Cardiac fibroblast (primary cell): ENCODE measurements at places on chromosomes 4 and X.
A peak's percentile ranks its signal among the peaks of the same experiment; 100 is the strongest.

DNA sequence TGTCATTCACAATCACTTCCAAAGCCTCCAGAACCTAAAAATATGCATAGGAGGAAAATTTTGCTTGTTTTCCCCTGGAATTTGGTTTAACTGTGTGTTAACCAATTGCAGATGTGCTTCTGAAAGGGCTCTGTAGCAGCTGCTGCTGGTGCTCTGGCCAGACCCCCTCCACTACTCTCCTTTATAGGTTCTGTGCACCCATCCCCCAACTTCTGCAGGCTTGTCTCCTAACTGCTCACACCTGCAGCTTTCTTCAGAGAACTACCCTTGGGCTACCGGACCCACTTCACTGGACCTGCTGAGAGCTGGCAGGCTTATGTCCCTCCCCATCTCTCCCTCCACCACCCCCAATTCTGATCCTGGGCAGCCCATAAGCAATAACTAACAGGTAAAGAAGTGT lies 662.1 kb upstream of the DIPK2B start:
- DNase-seq, result no peak

DNA sequence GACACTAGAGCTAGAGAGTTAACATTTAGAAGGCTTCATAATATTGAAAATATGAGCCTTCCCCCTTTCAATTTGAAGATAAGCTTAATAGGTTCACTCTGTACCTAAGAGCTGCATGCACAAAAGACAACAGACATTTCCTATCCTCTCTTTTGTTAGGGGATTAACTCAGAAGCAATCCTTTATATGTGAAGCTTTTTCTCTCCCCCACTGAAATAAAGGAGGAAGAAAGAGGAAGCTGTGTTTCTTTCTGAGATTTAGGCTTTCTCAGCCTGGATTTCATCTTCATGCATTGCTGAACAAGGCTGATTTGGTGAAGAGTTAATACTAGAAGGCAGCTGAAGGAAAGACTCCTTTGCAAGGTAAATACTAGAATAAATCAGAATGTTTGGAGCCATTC lies 21.0 kb upstream of the CABS1 start:
- no peak for DNase-seq

GRCh38 chrX:104618106-104618895 lies 52.3 kb downstream of the IL1RAPL2 start:
- DNase-seq, result no peak

DNA sequence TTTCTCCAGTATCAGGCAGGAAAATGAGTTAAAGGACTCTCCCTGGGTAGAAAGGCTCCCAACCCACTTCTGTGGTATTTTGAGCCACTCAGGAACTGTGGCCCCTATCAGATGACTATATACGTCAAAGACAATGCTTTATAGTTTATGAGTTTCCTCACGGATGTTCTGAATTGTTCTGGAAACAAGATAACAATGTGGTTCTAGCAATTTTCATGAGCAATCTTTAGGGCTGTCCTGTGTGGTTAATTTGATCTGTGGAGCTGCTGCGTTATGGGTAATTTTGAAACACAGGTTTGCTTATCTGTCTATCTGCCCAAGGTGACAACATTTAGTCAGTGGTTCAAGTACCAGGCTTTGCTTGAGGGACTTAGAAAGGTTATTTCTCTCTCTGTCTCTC lies 46.7 kb upstream of the IL2 start:
- peak; percentile 3 for DNase-seq

DNA sequence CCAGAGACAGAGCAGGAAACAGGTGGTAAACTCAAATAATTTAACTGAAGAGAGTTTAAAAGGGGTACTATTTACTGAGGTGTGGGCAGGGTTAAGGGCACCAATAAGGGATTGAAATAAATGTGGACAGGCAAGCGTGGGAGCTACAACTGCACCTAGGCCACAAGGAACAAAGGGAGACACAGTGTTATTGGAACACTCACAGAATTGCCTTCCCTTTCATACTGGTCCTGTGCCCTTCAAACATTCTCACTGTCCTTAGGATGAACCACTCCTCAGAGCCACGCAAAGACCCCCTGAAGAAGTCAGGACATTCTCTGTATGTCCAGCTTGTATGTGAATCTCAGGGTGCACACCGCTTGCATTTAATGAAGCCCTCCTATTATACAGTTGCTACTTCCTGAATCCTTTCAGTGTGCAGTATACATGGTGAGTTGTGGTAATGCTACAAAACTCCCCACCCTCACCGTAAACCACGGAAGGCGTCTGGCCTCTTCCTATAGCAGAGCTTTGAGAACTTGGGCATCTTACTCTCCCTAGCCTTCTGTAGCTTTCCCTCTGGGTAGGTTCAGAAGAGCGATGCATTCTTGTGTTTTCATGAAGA lies 9.6 kb upstream of the MRPL1 start:
- DNase-seq, result no peak

DNA sequence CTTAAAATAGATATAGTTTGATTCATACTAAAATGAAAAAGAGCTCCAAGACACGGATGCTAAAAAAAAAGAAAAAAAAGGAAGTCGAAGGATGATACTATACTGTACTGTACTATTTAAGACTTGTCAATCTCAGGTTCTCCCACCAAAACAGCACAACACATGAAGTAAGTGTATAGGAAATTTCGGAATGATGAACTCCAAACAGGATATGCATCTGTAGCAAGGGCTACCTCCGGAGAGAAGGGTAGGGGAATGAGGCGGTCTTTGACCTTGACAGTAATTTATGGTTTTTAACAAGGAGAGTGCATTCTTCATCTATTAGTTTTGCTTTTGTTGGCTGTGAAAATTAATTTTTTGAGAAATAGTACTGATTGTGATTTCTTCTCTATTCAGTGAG lies 541 bp upstream of the FIP1L1 start:
- DNase-seq, result no peak

GRCh38 chr4:185465707-185466106 lies 5.8 kb downstream of the CCDC110 start:
- DNase-seq, result no peak

DNA sequence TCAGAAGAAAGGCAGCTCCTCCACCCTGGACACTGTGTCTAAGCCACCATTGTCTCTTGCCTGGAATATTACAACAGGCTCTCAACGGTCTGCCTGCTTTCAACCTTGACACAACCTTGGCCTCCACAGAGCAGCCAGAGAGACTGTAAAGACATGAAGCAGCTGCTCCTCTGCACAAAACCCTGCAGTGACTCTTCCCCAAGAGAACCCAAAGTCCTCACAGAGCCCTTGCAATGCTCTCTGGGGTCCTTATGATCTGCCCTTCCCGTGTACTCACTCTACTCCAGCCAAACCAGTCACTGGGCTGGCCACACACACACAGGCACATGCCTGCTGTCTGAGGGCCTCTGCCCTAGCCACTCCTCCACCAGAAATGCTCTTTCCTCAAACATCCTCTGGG lies 75.9 kb upstream of the CPEB2 start:
- no peak for DNase-seq

DNA sequence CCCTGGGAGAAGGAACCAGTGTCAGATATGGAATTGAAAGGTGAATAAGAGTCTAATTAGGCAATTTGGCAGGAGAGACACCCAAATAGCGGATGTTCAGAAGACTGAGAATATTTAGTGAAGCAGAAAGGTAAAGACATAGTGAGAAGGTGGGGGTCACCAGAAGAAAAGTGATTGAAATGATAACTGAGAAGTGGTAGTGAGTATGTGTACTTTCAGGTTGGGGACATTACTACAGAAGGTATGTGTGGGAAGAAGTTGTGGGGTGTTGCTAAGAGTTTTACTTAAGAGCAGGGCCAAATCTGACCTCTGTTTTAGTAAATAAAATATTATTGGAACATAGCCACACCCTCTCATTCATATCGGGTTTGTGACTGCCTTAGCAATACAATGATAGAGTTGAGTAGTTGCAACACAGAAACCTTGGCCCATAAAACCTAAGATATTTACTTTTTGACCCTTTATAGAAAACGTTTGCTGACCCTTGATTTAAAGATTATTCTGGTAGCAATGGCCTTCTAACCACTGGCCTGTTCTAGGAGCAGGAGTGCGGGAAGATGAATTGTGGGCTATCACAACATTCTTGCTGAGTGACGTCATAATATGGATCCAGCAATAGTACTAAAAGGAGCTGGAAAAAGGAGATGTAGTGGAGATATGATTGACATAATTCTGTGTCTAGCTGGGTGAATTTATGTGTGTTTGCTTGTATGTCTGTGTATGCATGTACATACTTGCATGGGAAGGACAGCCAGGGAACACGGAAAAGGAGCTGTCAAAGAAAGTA lies 115.3 kb downstream of the HS3ST1 start:
- DNase-seq, result no peak

DNA sequence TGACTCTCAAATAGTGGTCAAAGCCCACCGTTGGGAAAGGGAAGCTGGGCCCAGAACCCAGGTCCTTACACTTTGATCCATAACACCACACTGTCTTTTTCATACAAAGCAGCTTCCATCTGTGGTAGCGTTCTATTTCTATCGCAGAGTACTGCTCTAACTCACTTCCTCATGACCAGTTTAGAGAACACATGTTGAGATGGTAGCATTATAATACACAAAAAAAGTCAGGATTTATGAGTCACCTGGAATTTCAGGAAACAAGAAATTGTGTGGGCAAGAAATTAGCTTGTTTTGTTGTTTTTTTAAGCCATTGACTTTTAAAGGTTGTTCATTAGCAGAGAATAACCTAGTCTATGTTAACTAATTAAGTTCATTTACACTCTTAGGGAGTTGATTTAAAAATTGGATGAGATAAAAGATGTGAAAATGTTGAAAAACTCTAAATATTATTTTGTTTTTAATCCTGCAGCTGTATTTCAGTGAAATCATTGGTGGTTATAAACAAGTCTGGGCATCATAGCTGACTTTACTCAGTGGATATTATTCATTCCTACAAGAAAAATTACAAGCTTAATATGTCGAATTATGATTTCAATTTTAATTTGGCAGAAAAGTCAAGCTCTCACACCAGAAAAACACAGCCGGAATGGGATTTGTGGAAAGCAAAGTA lies 1011.1 kb upstream of the HS3ST1 start:
- DNase-seq, result peak; percentile 62

DNA sequence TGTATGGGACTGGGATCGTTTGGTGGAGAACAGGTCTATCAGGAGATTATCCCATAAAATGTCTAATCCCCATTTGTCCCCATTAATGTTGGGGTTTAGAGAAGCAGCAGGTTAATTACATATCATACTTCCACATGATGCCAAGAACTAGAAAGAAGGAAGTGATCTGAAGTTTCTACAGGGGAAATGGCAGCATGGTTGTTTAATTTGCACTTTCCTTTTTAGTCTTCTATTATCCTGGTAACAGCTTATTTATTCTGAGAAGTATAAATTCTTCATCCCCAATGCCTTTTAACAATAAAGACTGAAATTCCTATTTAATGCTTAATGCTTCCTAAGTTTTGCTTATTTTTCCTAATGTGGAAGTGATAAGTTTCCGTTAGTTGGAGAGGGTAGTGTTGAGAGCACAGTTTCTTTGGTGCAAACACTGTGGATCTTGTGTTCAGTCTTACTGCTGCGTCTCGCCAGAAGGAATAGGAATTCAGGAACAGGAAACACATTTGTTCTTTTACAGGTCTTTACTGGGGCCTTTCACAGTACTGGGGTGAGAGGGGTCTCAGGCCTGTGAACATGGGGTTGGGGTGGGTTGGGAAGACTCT lies 59.5 kb upstream of the TADA2B start:
- DNase-seq, result no peak

- no peak for DNase-seq
These were observed 67.4 kb upstream of the SCML1 start for GRCh38 chrX:17669891-17670290.

DNA sequence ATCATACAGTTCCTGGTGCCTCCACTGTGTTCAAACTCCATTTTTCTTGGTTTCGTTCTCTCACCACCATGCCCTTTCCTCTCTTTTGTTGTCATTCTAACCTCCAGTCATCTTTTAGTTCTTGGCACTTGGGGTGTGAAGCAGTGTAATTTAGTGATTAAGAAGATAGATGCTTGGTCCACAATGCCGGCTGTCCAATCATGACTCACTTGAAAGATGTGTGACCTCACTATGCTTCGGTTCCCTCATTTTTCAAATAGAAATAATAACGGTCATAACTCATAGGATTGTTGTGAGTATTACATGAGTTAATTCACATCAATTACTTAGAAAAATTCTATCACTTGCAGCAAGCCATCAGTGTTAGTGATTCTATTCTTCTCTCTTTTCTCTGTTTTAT lies 327.8 kb downstream of the ADGRL3 start:
- no peak for DNase-seq

- DNase-seq, result no peak
These were observed 87.9 kb downstream of the TET2 start for GRCh38 chr4:105234582-105234981.

DNA sequence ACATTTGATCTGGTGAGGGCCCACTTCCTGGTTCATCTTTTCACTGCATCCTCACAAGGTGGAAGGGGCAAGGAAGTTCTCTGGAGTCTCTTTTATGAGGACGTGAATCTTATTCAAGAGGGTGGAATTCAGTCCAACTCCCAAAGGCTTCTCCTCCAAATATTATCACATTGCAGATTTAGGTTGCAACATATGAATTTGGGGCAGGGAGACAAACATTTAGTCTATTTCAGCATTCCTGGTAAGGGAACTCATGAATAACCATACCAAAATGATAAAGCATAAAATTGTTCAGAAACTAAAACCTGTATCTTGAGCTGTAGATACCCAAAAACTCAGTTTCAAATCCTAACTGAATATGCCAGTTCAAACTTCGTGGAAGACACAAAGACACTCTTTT lies 246.8 kb downstream of the QDPR start:
- peak; percentile 15 for DNase-seq

DNA sequence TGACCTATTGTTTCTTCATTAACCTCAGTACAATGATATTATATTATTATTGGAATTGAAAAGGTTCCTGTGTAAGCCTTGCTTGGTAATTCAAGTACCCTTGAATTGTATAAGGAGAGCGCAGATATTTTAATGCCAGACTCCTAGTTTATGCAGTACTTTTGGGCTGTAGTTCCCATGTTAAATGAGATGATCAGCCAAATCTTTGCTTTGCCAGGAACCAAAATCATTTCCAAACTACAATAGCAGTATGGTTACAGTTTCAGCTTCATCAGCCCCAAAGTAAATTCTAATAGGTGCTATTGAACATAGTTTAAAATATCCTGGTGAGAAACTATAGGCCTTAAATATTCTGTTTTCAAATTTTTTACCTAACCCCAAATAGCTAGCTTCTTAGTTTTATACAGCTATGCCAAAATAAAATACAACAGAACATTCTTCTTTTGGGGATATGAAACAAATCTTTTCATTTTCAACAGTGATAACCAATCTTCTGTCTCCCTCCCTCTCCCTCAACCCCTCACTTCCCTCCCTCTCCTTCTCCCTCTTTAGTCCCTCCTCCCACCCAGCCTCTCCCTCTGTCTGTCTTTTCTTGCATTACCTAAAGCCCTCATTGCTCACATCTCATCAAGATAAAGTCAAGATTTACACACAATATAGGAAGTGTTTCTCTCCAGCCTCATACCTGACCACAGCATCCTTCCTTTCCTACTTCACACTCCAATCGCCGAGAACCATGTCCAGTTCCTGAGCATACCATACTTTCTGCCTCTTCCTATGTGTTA lies 190.1 kb downstream of the SHROOM3 start:
- DNase-seq, result no peak

DNA sequence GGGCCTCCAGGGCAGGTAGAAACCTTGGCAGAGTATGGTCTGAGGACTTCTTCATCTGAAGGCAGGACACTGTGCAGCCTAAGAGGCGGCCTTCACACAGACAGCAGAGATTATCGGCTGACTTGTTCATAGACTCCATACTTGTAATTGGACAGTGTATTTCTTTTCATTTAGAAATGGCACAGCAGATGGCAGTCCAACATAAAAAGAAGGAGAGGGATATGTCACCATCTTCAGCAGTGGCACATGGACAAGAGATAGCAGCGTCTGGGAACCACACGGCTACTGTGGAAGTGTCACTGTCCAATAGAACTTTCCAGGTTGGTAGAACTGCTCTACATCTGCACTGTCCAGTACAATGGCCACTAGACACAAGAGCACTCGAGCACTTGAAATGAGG lies 21.7 kb upstream of the GEMIN8 start:
- DNase-seq, result no peak
